ENCODE measurements at places on chromosomes 4 and X.

- DNase-seq: peak; percentile 8
Measured at GRCh38 chrX:136865270-136866158, 15.0 kb downstream of the RBMX start.

GRCh38 chr4:6591781-6592180, 16.8 kb downstream of the MAN2B2 start:
- no peak for DNase-seq

DNA sequence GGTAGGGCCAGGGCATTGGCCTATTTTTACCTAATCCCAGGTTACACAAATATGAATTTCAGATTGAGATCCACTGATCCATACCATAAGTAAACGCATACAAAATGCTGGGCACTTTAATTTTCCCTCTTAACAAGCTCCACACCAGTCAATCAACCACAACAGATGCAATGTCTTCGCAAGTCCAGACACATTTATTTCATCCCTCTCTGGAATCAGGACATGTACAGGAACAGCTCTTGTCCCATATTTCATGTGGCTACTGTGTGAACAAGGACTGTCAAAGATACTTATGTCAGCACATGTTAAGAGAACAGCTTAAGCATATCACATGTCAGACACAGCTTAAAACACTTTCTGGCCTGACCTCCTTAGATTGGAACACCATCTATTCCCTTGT, 145.9 kb downstream of the PPP3CA start:
- no peak for DNase-seq

- DNase-seq: peak; percentile 65
Measured at GRCh38 chr4:70705183-70706043, 16.4 kb upstream of the RUFY3 start.

DNA sequence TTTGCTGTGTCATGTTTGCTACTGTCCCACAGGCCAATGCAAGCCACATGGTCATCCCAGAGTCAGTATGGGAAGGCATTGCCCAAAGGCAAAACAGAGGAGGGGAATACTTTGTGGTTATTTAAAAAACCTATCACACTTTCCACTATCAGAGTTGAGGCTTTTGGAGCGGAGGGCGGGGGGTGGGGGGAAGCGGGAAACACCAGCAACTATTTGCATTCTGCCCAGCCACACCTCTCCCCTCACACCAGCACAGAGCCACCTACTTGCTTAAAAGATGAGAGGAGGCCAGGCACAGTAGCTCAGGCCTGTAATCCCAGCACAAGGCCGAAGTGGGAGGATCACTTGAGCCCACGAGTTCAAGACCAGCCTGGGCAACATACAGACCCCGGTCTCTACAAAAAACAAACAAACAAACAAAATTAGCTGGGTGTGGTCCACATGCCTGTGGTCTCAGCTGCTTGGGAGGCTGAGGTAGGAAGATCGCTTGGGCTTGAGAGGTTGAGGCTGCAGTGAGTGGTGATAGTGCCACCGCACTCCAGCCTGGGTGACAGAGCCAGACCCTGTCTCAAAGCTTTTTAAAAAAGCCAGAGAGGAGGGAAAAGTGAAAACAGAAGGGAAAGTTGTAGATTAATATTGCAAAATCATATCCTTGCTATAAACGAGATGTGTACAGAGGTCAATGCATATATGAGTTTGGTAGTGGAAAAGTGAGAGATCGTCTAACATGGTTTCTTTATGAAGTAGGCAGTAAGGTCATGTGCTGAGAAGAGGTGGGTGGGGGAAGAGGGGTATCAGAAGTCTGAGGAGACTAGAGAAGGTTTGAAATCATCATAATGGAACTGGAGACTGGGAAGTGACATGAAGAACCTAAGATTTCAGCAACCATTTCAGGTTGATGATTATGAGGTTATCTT, 1.9 kb upstream of the CHST7 start:
- no peak for DNase-seq

GRCh38 chr4:89942811-89943210, 48.2 kb downstream of the MMRN1 start:
- DNase-seq: no peak

- DNase-seq: no peak
Measured at GRCh38 chrX:118345045-118345463, 852 bp upstream of the WDR44 start.

DNA sequence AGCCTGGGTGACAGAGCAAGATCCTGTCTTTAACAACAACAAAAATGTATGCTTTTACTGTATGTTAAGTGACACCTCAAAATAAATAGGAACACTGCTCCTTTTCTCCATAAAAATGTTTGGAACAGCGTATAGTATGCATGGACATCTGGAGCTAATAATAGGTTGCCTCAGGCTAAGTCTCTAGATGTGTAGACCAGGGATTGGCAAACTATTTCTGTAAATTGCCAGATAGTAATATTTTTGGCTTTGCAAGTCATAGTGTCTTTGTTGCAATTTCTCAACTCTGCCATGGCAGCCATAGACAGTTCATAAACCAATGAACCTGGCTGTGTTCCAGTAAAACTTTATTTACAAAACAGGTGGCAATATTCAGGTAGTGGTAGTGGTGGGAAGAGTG, 76.6 kb upstream of the CBLL2 start:
- DNase-seq: no peak

GRCh38 chr4:79030973-79031372, 91.7 kb upstream of the PAQR3 start:
- DNase-seq: no peak

- DNase-seq: no peak
Measured at GRCh38 chrX:152313529-152314302, 137.4 kb downstream of the GABRA3 start.

DNA sequence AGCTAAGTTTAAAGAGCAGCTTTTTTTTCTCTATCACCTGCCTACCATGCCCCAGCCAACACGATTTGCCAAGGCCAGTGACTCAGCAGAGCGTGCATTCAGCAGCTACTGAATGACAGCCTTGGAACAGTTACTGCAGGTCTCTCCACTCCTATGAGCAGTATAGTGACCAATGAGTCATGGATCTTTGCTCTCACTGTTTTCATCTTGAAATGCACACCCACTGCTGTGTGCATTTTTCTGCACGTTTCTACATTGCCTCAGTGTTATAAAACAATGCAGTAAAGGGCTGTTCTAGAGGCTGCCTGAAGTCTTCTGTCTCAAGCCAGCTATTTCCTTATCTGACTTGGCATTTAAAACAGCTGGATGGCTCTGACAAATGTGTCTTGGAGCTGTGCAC, 66.0 kb upstream of the C4orf54 start:
- DNase-seq: no peak

- DNase-seq: no peak
Measured at GRCh38 chr4:189597341-189597740, 343.3 kb upstream of the FRG1 start.

- DNase-seq: no peak
Measured at GRCh38 chr4:135838889-135839288, 1637.3 kb upstream of the PABPC4L start.

- DNase-seq: no peak
Measured at GRCh38 chr4:53777244-53777984, 186.1 kb upstream of the LNX1 start.

DNA sequence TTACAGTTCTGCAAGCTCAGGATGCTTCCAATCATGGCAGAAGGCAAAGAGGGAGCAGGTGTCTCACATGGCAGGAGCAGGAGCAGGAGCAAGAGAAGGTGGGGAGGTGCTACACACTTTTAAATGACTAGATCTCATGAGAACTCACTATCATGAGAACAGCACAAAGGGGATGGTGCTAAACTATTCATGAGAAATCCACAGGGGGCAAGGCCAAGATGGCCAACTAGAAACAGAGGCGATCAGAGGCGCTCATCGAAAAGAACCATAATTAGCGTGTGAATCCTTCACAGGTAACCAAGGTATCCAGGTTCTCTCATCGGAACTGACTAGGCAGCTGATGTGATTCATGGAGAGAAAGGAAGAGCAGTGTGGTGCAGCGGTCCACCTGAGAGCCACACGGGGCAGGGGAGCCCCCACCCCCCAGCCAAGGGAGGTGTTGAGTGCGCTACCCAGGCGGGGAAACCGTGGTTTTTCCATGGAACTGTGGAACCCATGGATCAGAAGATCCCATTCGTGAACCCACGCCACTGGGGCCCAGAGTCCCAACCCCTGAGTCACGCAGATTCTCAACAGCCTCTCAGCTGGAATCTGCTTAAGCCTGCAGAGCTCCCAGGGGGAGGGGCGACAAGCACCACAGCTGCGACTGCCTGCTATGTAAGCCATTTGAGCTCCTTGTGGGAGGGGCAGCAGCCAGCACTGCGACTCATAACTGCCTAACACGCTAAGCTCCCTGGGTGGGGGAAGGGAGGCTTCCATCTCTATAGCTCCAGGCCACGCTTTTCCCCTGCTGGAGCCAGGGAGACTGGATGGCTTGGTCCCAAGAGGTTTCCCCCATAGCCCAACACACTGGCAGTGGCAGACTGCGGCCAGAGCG, 46.7 kb downstream of the FGF16 start:
- DNase-seq: no peak

DNA sequence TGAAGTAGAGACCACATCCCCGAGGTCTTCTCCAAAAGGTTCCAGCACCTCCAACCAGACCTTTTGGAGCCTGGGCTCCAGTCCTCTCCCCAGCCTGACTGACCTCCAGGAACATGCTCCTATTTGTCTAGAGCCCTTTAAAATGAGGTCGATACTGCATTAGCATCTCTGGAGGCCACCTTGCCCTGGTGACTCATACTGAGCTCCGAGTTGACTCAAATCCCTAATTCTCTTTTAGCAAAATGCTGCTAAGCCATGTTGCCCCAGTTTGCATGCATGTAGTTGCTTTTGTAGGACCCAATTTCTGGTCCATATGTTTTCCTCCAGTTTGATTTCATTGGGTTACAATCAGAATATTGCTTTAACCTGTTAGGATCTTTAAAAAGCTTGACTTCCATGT, 43.5 kb upstream of the CITED1 start:
- no peak for DNase-seq

- no peak for DNase-seq
Measured at GRCh38 chrX:116628464-116628863, 165.7 kb upstream of the CT83 start.

GRCh38 chr4:1242506-1243450, 6.2 kb downstream of the CTBP1 start:
- no peak for DNase-seq

- no peak for DNase-seq
Measured at GRCh38 chr4:85113706-85114105, 147.2 kb upstream of the WDFY3 start.

- no peak for DNase-seq
Measured at GRCh38 chrX:1516596-1517104, 20.3 kb downstream of the P2RY8 start.

- no peak for DNase-seq
Measured at GRCh38 chrX:107970073-107970472, 12.1 kb downstream of the TEX13B start.

- no peak for DNase-seq
Measured at GRCh38 chr4:97639961-97640360, 503.3 kb downstream of the STPG2 start.

DNA sequence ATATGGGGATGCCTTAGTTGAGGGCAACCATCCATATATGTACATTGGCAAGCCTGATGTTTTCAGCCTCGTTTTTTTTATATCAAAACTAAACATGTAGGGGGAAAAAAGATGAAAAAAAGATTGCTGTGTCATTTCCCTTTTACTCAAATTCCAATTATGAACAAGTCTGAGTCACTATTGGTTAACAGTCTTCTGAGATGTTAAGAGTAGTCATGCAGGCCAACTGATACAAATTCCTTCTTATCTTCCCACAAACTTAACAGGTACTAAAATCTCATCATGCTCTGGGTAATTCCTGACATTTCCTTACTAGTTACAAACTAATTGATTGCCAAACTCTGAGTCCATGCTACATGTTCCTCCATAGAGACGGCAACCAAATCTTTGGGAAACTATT, 222.1 kb downstream of the FRMPD4 start:
- DNase-seq: no peak

DNA sequence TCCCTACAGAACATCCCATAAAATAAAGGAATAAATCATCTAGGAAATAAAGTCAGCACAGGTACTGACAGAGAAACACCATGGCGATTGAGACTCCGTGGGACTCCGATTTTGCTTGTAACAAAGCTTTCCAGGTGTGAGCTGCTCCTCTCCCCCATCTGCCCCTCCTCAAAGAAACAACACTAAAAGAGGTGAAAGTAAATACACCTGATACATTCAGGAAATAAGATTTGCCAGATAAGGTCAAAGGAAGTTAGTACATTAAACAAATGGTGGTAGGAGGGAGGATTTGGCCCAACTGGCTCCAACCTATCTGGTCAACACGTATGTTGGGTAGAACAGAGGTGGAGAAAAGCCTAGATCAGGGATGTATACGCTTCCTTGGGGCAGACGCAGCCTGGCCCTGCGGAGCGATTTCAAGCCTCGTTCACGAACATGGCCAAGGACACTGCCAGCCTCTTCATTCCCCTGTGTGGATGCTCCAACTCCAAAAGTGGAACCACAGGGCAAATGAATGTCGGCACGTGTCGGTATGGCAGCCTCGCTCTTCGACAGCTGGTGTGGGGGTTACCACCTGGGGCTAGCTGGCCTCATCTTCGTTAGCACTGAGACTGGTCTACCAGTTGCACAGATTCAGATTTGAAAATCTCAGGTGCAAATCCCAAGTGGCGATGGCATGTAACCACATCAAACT, 162.5 kb downstream of the AFAP1 start:
- DNase-seq: no peak

GRCh38 chr4:53775381-53775780, 184.1 kb upstream of the LNX1 start:
- no peak for DNase-seq

- no peak for DNase-seq
Measured at GRCh38 chr4:83011689-83012199, 1.1 kb upstream of the LIN54 start.

DNA sequence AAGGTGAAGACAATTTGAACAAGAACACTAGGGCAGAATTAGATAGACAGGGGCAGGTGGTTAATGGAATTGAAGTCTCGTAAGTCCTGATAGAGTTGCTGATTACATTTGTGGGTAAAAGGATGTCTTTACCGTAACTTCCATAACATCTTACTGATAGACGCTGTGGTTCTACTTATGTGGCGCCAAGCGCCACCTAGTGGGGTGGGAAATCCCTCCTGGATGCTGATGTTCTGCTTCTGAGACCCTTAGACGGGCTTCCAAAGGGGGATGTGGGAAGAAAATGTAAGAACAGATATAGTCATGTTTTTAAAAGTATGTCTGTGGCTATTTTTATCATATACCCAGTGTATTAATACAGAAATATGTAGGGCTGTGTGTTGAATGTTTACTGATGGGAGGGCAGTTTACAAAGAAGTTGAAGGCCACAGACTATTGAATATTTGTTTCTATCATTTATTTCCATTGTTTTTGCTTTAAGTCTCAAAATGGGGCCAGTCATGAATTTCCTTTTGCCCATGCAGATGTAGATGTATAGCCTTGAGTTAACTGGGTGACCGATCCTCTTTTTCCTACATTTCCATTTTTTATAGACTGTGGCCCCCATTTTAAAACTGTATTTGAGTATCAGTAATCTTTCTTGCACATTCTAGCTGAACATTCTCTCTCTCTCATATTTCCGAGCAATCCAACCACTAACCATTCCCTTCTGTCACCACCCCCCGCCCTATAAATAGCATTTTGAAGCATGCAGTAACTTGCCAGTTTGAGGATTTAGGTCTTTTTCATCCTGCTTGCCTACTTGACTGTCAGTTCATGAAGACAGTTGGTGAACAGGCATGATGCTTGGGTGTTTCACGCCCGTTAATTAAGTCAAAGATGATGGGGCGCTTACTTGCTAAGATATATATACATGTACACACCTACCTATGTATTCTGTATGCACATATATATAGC, 12.1 kb upstream of the TLR8 start:
- DNase-seq: peak; percentile 18
